ENCODE measurements at places on chromosomes 3 and 15.

DNA sequence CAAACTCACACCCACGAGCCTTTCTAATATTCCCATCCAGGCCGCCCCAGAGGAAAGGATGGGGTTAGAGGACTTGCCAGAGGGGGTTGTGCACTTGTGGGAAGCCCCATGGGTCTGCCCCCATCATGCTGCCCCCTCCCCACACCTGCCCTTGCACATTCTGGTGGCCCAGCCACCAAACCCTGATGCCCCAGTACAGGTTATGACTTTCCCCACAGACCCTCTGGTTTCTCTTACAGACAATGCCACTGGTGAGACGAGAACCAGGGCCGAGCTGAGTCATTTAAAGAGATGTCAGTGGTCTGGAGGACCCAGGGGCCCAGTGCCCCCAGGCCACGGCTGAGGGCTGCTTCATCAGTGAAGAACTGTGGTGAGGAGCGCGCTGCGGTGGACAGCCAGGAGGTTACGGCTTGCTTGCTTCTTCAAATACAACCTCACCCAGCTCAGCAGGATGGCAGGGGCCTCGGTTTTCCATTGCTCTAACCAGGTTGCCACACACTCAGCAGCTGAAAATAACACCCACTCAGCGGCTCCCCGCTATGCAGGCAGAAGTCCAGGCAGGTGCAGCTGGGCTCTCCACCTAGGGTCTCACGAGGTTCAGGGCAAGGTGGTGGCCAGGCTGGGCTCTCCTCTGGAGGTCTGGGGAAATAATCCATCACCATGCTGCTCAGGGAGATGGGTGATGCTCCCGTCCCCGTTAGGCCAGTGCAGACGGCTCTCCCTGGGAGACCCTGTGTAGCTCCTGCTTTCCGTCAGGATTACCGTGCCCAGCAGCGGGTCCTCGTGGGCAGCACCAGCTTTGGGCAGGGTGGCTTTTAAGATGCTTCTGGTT lies 13.8 kb upstream of the SNRPA1 start:
- no peak for DNase-seq

- no peak for DNase-seq
These were observed 112.8 kb upstream of the BCL6 start for GRCh38 chr3:187858041-187858440.

GRCh38 chr3:178100908-178101307 lies 435.3 kb upstream of the KCNMB2 start:
- DNase-seq, result no peak

- no peak for DNase-seq
These were observed 1.3 kb downstream of the GREM1 start for GRCh38 chr15:32718821-32719716.

DNA sequence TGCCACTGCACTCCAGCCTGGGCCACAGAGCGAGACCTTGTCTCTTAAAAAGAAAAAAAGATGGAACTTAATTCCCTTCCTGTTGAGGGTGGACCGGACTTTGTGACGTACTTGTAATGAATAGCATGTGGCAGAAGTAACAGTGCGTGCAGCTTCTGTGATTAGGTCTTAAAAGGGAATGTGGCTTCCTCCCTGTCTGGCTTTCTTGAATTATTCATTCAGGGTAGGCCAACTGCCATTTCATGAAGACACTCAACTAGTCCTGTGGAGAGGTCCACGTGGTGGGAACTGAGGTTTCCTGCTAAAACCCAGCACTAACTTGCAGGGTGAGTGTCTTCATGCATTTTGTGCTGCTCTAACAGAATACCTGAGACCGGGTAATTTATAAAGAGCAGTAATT lies 98.9 kb upstream of the PIAS1 start:
- DNase-seq, result no peak

GRCh38 chr15:100887211-100887913 lies 7.7 kb downstream of the ALDH1A3 start:
- DNase-seq, result no peak

GRCh38 chr3:46127503-46127902 lies 80.6 kb downstream of the CCR1 start:
- DNase-seq, result no peak

DNA sequence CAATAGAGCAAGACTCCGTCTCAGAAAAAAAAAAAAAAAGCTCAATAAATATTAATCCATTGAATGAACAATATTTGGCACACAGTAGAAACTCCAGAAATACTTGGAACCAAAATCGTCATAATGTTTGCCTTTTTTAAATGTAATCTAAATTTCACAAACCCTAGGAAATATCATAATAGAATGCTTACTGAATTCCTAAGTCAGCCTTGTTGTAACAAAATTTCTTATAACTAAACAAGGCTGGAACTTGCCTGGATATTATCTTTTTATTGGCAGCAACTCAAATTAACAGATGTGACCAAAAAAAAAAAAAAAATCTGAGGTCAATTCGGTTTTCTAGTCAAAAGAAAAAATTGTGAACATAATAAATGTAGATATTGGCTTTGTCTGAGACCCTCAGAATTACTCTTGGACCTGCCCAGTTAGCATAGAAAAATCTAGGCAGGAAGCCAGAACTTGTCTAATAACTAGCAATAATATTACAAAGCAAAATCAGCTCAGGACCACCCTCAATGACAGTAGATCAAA lies 33.3 kb downstream of the GABPB1 start:
- DNase-seq, result no peak

DNA sequence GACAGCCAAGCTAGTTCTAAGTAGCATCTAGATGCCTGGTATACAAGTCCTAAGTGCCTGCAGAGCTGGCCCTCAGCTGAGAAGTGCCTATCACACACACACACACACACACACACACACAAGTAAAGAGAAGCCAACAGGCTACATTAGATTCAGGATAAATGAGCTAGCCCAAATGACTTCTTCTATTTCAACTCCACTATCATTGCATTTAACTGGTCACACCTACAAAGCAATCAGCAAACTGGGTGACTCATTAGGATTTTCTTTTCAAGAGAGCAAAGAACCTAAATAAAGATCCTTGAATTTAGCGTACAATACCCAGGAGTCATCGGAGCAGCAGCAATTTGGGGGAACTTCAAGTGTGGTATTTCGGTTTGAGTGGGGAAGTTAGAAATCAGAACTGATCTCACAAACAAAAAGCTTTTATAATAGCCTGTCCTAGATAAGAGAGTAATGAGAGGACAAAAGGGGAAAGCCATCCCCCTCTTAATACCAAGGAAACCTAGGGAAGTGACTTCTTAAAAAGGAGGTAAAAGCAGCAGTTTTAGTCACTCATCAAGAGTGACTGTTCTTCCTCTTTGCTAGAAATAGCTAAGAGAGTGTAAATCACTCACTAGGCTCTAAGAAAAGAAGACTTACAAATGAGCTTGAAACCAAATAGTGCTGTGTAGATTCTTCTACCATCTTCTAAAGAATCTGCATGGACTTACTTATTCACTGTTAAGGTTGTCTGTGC lies 112.7 kb downstream of the TNIK start:
- peak; percentile 23 for DNase-seq

DNA sequence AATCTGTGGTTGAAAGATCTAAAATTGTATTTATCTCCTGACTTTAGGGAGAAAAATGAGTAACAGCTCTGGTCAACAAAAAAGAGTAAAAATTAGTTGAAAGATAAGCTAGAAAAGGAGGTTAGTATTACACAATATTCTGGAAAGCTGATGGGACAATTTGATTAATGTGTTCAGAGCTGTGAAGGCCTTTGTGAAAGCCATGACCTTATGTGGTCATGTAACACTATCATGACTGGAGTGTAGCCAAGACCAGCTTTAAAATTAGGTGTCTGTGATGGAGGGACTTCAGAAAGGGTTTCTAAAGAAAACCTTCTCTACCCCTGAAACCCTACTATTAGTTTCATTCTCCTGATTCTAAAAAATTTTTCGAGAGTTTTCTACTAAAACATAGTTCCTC lies 127.2 kb downstream of the NFKBIZ start:
- no peak for DNase-seq

DNA sequence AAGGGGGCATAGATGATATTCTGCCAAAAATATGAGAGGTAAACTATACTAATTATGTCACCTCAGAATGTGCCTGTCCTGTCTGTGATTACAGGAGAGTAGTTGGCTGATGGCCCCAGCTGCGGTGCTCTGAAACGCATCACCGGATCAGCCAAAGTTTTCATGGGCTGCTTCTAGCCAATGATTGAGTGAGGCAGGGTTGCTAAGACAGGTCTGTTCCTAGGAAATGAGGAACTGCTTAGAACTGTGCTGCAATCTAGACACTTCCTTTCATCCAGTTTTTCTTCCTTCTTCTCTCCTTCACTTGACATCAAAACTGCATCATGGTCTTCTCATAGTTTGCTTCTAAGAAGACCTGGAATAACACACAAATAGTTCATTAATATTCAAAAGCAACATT lies 124.0 kb downstream of the KCNH8 start:
- no peak for DNase-seq

GRCh38 chr3:151225040-151225975 lies 22.3 kb upstream of the GPR171 start:
- no peak for DNase-seq

GRCh38 chr3:98623572-98624280 lies 30.3 kb upstream of the CPOX start:
- DNase-seq, result no peak

- DNase-seq, result no peak
These were observed 470.9 kb downstream of the RBMS3 start for GRCh38 chr3:29751647-29752314.

DNA sequence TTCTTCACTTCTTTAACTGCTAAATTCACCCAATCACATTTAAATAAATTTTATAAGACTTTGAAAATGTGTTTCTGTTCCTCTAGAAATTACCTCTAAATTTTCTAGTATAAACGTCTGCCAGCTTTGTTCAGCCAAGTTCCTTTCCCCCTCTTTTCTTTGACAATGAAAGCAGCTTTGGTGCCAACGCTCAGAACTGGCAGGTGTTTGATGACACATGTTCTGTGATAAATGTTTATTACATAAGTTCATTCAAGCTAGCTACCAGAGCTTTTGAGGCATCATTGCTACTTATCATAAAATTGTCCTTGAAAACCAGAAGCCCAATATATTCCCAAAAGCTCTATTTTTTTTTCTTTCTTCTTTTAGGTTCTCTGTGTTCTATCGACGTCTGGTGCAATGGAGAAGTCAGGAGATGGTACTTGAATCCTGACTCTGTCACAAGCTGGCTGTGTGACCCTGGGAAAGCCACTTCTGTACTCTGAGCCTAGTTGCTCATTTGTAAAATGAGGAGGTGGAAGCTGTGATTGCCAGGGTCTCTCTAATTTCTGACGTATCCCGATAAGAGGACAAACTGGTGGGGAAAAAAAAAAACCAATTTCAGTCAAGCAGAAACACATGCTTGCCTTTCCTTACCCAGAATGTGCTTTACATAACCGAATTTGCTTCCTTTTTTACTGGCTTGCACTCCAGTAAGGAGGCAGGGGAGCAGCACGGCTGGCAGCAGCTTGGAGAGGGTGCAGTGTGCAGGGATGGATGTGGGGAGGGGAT lies 187.1 kb upstream of the LPP start:
- DNase-seq, result no peak

DNA sequence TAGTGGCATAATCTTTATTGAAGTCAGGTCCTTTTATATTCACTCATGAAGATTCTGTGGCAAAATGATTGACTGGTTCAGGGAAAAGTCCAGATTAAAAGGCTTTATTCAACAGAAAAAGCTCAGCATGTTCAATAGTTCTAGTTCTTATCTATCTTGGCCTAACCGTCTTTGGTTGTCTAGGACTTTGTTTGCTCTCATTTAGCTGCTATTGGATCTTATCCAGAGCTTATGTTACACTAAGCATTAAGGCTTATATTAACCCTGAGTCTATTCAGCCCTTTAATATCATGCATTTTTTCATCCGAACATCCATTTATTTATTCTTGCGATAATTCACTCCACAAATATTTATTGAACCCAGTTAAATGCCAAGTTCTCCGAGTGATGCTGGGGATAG lies 601.0 kb upstream of the SGO1 start:
- no peak for DNase-seq

GRCh38 chr15:92394309-92395097 lies 822 bp downstream of the ST8SIA2 start:
- no peak for DNase-seq

GRCh38 chr3:123111640-123112039 lies 44.8 kb downstream of the PDIA5 start:
- no peak for DNase-seq

DNA sequence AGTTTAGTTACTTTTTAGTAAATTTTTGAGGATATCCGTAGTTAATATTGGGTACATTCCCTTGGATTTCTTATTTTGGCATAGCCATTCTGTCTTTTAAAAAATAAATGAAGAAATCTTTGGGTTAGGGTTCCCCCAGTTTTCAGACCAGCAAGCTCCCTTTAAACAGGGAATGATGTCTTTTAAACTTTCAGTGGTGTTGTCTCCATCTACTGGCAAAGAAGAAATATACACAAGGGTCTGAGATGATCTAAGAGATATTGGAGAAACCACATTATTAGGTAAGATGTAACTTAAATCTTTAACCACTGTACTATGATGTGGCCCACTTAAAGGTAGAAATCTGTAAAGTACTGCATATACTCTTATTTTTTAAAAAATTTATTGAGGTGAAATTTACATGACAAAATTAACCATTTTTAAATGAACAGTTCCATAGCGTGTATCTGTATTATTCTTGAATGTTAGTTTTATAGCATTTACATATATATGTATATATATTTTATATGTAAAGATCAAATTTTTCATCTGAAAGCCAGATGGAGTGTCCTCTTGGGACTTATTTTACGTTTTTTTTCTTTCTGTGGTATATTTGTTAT lies 35.1 kb upstream of the EIF3J start:
- peak; percentile 53 for DNase-seq

DNA sequence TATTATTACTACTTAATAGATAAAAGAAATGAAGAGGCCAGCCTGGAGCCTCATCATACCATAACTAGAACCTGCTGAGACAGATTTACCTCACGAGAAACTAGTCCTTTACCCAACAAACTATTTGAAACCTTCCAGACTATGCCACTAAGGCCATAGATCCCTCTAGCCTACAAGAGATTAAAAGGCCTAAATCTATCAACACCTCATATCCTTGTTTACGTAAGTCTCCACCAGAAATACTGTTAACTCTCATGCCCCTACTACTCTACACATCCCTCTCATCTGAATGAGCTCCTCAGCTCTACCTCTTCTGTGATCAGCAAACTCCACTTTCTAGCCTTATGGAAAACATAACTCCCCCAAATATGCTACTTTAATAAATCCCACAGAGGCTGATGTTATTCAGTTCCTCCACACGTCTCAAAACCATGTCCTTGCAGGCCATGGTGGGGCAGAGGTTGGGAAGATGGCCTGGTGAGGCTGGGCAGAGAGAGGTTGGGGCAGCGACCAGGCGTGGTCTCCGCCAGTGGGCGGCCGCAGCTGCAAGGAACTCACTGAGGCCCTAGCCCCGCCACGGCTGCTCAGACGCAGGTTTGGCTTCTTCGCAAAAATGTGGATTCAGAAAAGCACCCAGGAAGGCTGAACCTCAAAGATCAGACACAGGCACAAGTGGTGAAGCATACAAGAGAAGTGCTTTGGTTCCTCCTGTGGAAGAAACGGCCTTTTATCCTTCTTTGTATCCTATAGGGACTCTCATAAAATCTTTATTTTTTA lies 65.8 kb downstream of the GSK3B start:
- no peak for DNase-seq

All from activated CD4-positive, alpha-beta T cell treated with anti-CD3 and anti-CD28 coated beads, Interleukin-2, amount 50 U/mL, for 16 hours (primary cell).